SHP77 treated with DMSO at 0.1 percent for 48 hours (cell line): ENCODE measurements at places on chromosomes 4 and X.

DNA sequence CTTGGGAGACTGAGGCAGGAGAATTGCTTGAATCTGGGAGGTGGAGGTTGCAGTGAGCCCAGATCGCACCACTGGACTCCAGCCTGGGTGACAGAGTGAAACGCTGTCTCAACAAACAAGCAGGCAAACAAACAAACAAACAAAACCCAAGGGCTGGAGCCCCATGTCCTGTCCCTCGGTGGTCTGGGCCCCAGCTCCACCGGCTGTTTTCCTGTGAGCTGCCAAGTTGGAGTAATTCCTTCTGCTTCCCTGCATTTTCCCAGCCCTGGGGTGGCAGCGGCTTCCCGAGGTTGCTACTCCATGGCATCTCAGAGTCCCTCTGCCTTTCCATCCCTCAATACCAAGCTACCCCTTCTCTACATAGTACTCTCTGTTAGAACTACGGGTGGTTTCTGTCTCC is 43.2 kb downstream of the RGS12 start:
- DNase-seq = no peak

DNA sequence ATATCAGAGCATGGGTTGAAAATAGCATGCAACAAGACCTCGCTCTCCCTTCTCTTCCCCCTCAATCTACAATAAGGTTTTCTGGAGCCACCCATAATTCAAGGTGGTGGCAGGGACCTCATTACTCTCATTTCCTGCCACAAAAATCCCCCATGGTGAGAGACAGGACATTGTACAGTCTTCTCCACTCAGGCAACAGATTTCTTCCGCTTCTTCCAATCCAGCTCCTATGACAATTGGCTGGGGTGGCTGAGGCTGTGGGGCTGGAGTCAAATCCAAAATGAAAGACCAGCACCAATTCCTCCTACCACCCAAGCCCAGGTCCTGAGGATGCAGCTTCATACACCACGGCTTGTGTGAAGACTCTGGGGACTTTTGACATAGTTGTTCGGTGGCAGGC is 40.3 kb upstream of the NKRF start:
- no peak for DNase-seq

DNA sequence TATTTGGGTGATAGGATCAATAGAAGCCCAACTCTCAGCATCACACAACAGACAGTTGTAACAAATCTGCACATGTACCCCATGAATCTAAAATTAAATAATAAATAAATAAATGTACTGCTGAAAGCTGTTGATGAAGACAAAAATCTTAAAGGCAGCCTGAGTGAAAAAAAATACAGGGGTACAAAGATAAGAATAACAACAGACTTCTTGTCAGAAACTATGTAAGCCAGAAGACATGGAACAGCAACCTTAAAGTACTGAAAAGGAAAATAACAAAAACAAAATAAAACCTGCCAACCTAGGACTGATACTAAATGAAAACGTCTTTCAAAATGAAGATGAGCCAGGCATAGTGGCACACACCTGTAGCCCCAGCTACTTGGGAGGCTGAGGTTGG is 25.0 kb upstream of the PDLIM5 start:
- no peak for DNase-seq

GRCh38 chr4:76831711-76832373 is 66.1 kb downstream of the SOWAHB start:
- no peak for DNase-seq

DNA sequence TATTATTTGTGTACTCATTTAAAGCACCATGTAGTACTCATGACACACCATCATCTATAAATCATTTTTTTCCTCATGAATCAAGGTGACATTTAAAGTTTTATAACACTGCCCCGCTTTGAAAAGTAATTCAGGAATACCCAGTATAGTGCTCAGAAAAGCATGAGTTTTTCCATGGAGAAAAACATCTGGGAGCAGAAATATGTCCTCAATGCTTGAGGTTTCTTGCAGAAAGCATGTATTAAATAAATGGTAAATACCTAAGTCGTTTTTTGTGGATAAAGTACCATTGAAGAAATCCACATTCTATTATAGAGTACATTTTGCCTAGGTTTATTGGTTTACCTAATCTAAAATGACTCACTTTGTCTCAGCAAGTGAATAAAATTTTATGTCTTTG is 66.2 kb downstream of the UBA6 start:
- no peak for DNase-seq

GRCh38 chr4:20284990-20285389 is 33.3 kb downstream of the SLIT2 start:
- no peak for DNase-seq

- no peak for DNase-seq
These were observed 554 bp downstream of the DCTD start for GRCh38 chr4:182916483-182917181.

DNA sequence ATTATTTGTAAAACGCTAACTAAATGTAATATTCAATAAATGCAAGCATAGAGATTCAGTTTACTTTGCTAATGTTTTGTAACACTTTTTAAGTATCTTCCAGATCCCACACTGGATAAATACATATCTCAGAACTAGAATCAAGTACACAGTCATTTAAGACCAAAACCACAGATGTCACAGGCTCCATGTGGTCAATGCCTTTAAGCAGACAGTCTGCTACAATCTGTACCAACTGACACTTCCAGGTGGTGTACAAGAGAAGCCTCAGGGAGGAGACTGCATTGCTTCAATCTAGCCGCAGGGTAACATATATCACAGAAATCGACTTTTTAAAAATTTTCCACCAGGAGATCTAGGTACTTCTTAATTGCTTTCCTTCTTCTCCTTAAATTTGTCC is 229.6 kb upstream of the DIAPH2 start:
- DNase-seq = no peak

DNA sequence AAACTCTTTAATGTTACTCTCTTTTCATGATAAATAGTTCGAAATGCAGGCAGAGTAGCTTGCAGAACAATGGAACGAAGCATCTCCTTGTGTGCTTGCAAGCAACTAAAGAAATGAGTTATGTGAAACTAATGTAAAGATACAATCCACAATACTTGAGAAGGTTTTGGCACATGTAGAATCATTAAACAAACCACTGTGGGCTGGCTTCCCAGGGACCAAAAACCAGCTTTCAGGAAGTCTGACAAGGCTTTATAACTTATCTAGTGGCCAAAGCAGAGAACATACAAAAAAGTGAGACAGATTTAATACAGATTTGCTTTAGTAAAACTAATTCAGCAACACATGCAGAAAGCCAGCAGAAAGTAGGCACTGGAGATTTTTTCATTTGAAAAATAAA is 1673.8 kb upstream of the AGA start:
- DNase-seq = no peak

GRCh38 chr4:156710365-156711192 is 261.0 kb downstream of the PDGFC start:
- DNase-seq = no peak

- no peak for DNase-seq
These were observed 3.4 kb downstream of the UGT2A1 start for GRCh38 chr4:69649629-69650028.

DNA sequence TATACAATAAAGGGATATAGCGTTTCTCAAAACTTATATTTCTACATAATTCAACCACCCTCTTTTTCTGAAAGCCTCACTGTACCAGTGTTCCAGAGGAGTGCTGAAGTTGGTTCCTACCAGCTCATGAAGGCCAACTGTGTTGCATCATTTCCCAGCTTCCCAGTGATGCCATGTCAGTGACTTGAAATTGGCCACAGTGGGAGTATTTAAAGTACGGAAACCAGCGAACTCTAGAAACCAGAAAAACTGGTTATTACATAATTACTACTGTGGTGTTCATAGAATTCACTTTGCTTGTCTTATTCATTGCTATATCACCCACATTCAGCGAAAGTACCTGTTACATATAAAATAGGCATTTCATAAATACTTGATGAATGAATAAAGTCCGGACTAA is 135.4 kb downstream of the GC start:
- no peak for DNase-seq

DNA sequence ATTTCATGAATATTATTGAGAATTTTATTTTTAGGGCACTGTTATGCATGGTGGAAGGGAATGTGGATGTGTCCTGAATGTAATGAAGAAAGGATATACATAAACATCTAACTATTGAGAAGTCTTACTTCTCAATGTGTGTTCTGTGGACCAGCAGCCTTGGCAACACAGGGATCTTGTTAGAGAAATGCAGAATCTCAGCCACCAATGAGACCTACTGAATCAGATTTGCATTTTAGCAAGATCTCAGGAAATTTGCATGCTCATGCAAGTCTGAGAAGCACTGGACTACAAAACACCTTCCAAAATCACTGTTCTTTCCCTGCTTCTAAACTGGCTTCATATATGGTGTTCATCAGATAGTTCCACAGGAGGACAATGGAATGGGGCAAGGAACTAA is 139.7 kb upstream of the WDFY3 start:
- DNase-seq = no peak
